A549 (cell line): ENCODE measurements at places on chromosomes 11 and 22.

DNA sequence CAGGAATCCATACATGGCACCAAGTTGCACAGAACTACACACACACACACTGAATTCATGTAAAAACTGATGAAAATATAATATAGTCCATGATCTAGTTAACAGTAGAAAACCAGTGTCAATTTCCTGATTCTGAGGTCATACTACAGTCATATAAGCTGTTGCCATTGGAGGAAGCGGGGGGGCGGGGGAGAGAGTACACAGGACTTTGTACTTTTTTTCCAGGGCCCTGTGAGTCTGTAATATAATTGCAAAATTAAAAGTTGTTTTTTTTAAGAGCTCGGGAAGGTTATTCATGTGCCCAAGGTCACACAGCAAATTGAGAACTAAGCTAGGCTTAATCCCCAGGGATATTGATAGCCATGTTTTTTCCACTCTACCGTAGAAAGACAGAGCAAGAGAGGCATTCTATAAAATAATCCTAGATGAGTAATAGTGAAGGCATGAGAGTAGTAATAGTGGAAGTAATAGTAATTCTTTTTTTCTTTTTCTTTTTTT, 312.3 kb downstream of the MN1 start:
- DNase-seq, result no peak

DNA sequence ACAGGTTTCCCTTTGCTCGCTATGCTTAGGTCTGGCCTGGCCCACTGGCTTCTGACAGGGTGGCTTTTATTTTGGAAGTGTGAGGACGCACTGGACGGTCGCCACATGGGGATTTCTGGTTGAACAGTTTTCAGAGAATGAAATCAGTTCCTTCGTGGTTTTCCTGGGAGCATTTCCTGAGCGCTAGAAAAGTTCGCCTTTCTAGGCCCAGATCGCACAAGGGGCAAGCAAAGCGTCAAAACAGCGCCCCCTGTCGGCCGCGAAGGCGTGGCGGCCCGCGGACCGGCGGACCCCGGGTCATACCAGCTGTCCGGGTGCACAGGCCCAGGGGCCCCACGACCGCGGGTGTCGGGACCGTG, 12.7 kb upstream of the CYP2R1 start:
- peak; percentile 58 for DNase-seq

DNA sequence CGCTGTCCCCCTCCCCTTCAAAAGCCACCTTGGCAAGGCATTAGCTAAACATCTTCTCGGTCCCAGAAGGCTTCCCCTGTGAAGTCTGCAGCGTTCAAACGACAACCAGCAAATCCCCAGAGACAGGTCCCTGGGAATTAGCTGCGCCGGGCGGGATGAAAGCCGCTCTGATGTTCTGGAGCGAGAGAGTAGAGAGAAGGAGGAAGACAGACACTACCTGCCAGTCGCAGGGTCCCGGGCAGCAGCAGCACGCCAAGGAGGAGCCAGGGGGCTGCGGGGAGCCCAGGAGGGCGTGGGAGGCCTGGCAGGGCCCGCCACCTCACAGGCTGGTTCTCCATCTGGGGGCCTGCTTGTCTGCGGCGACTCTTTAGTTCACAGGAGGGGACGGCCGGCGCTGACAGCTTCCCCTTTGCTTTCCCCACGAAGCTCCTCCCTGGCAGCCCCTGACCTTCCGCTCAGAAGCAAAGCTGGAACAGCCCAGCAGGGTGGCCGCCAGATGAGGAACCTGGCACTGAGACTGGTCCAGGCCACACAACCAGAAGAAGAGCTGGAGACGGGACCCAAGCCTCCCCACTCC, at the start of gene NFAM1:
Gene NFAM1, minus strand, starts transcription at position 384 of the 577 bp plus-strand sequence. Its CDS starts 46 bp downstream, at position 338.
- no peak for DNase-seq

DNA sequence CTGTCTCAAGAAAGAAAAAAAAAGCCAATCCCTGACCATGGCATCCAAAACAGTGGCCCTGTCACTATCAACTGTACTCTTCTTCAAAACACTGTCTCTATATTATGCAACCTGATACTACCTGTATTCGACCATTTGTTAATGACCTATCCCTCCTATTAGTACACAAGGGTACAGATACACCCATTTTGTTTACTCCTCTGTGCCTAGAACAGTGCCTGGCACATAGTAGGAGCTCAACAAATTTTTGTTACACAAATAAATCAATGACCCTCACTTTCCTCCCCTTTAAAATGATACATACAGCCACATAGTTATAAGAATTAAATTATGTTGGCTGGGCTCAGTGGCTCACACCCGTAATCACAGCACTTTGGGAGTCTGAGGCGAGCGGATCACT, 13.4 kb upstream of the CREB3L1 start:
- DNase-seq, result no peak

GRCh38 chr22:21921729-21922128, 30.9 kb downstream of the PPM1F start:
- no peak for DNase-seq

GRCh38 chr22:20131859-20132685, 468 bp downstream of the ZDHHC8 start:
- no peak for DNase-seq

- DNase-seq, result peak; percentile 56
These were observed 30.7 kb downstream of the PPP2R1B start for GRCh38 chr11:111735262-111736116.

DNA sequence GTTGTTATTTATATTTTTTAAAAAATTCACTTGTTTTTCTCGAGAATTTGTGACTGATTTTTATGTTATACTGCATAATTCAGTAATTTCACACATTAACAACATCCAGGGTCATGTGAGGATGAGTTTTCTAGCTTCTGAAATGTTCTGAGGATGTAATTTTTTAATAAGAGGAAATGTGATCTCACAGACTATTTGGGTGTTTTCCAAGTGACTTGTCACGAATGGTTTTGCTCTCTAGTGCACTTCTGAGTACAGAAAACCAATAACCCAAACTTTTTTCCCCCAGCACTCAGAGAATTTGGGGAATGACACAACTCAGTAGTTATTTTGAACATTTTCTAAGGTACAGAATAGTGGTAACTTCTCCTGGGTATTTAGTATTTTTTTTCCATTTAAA, 821.1 kb upstream of the ARHGAP42 start:
- DNase-seq, result no peak

GRCh38 chr22:33741025-33741424, 179.3 kb downstream of the LARGE1 start:
- DNase-seq, result no peak

DNA sequence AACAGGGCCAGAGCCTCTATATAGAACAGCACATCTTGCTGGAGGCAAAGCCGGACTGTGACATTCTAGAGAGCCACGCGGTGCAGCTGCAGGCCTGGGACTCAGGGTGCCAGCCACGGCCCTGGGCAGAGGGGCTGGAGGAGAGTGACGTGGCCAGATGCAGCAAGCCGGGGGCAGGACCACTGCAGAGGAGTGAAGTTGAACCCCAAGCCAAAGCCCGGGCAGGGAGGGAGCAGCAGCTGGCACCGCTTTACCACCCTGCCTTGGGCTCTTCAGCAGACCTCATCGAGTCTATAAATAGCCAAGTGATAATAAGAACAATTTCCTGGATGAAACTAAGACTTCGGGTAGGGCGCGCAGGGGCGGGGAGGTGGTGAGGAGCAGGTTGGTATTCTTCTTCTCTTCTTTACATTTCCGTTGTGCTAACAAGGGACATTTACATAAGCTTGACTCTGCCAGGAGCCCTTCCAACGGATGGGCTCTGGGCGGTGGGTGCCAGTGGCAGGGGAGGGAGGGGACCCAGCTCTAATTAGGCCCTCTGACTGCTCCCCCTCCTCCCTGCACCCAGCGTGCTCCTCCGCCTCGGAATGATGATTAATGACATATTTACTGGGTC, 110.2 kb downstream of the ST3GAL4 start:
- DNase-seq, result no peak

DNA sequence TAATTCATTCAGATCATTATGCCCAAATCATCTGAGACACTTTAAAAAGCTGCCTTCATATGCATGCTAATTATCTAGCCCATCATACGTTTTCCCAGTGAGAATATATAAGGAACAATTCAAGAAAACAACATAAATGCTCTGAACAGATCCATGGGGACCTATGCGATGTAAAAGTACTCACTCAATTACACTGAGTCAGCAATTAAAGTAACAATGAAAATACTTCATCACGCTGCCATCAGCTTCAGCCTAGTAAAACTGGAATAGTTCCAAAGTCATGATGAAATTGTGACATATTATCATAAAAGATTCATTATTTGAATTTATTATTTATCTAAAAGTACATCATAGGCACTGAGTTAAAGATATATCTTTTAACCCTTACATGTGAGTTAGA, 3.7 kb upstream of the OR8K5 start:
- DNase-seq, result no peak

DNA sequence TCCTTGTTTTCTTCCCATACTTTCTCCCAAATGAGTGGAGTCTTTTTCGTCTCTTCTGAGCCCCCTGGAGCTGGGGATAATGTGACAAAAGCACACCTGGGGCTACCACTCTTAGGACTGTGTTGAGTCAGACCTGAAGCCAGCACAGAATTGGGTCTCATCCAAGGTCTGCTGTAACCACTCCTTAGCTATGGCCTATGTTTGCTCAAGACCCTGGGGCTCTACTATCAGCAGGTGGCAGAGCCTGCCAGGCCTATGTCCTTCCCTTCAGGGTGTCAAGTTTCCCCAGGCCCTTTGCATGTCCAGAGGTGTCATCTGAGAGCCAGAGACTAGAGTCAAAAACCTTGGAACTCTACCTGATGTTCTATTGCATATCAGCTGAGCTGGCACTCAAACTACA, 335.7 kb downstream of the DDX10 start:
- DNase-seq, result no peak

- DNase-seq, result no peak
These were observed 22.5 kb downstream of the VSIG10L2 start for GRCh38 chr11:125968354-125968753.

- no peak for DNase-seq
These were observed 10.7 kb downstream of the CWF19L2 start for GRCh38 chr11:107446822-107447431.

DNA sequence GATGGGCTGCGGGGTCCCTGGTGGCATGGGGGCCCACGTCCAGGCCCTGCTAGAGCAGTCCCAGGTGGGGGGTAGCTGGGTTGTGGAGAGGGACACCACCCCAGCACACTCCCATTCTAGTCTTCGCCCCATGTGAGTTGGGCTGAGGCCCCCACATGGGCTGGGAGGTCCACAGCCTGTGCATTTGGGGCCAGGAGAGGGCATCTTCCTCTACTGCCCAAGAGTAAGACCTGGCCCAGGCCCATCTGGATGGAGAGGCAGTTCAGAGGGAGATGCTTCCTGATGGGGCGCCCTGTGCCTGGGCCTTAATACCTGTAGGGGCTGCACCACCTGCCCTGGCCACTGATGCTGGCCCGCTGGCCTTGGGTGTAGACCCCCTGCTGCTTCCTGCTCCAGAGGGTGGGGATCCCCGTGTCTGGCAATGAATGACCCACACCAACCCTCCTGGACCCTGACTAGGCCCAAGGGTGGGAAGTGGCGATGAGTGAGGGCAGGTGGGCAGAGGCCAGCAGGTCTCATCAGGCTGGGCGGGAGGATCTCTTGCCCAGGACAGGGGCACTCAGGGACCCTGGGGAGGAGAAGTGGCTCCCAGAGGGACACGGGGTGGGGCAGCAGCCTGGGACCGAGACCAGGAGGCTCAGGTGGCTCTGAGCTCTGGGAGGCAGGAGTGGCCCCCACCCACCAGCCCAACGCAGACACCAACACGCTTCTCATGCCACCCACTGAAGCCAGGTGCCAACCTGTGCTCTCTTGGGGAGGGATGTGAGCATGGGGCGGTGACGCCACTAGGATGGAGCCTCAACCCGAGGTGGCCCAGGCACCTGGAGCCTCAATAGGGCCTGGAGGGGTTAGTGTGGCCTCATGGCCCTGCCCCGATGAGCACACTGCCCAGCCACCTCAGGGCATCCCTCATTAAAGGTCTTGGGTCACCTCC, 17.4 kb upstream of the GNB1L start:
- no peak for DNase-seq

- no peak for DNase-seq
These were observed 934.2 kb downstream of the BRD1 start for GRCh38 chr22:48893288-48894063.

- peak; percentile 40 for DNase-seq
These were observed at the start of gene TSPO for GRCh38 chr22:43151251-43152002. Gene TSPO (plus strand): TSS chr22:43151559. CDS start chr22:43159239, 7,680 bp downstream.

GRCh38 chr11:16897470-16898061, 116.6 kb downstream of the PLEKHA7 start:
- DNase-seq, result no peak

- DNase-seq, result no peak
These were observed 130.4 kb downstream of the UVRAG start for GRCh38 chr11:75945446-75945845.

GRCh38 chr11:116282481-116282880, 490.3 kb downstream of the BUD13 start:
- no peak for DNase-seq

GRCh38 chr11:3916962-3917361, 61.5 kb downstream of the STIM1 start:
- no peak for DNase-seq

- DNase-seq, result peak; percentile 14
These were observed 82.7 kb downstream of the RPL27A start for GRCh38 chr11:8765294-8765693.

DNA sequence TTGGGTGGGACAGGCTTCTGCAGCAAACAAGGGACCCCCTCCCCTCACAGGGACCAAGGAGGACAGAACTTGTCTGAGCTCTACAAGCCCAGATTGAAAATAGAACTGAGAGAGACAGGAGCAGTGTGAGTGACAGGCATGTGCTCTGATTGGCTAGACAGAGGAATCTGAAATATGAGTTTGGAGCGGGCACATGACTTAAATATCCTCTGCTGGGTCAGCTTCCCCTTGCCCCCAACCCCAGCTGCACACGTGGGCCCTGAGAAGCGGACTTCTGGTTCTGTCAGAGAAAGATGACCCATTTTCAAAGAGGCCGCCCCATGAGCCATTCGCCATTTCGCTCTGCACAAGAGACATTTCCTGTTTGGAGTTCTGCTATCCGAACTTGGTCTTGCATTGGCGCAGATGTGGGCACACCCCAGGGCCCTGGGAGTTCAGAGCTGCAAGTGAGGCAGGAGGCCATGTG, 5.3 kb downstream of the TUBA8 start:
- DNase-seq, result no peak

DNA sequence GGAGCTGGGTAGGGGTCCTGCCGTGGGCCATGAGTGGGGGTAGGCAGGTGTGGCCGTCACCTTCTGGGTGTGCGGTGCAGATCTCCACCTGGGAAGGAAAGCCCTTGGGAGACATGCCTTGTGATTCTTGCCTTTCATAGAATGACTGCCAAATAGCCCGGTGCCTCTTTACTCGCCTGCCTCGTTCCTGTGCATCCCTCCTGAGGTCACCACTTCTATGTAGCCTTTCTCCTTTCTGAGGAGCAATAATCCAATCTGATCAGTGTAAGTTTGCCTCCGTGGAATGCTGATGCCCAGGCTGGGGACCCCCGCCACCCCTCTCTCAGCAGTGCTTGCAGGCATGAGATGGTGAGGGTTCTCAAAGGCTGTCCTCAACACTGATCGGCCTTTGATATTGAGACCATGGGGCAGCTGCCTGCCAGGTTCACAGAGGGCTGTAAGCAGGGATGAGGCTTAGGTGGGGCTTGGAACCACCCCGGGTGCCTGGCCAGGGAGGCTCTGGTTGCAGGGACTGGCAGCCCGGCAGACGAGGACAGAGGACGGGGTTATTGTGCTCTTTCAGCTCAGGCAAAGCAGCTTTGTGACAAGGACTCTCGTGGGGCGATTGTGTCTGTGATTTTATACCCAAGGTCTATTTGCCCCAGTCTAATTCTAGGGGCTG, 86.1 kb upstream of the WNT7B start:
- DNase-seq, result no peak
